ENCODE measurements at places on chromosomes 7 and 10.

GRCh38 chr7:142581341-142581740 lies 167.9 kb upstream of the PRSS1 start:
- no peaks in the 10 kb centered on the region for H3K27me3 ChIP-seq
- H3K4me3 ChIP-seq, result no peak overlapping the region
- H3K4me1 ChIP-seq, result peaks cover 18% of the 10 kb centered on the region

DNA sequence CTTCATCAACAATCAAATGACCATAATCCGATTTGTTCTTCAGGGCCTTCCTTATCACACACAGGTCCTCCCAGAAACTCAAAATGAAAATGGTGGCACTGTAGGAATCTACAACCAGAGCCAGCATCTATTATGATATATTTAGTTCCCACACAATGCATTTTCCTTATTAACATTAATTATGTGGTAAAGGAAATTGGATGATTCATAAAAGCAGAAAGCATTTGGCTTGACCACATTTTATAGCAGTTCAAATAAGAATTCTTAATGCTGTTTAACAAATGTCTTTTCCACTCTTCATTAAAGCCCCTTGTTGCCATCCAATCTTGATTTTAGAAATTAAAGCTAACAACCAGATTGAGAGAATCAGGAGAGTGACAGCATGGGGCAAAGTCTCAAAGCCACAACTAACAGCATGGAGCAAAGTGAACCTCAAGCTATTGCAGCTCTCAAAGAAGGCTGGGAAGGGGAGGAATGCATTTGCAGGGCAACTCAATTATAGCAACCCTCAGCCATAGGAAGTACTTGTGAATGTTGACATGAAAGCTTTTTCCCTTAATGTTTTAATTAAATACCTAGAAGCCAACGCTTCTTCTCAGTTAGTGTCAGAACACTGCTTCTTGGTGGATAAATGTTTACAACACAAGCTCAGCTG lies 549.1 kb downstream of the NXPH1 start:
- H3K36me3 ChIP-seq, result no peaks in the 10 kb centered on the region
- no peak overlapping the region for H3K27ac ChIP-seq
- no peaks in the 10 kb centered on the region for H3K4me1 ChIP-seq

DNA sequence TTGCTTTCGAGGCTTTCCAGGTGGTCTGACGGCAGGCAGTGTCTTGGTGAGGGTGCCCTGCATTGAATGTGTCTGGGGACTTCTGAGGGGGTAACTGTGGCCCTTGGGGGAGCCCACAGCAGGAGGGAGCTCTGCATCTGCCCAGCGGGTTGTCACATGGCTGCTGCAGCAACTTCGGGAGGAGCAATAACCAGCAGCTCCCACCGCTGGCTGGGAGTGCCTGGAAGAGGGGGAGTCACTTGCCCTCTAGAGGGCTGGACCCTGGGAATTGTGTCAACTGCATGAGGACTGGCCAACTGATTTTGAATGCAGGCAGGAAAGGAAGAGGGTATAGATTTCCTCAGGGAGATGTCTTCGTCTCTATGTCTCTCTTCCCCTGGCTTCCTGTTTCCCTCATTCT lies 26.4 kb downstream of the C10orf120 start:
- no peaks in the 10 kb centered on the region for H3K36me3 ChIP-seq
- H3K27me3 ChIP-seq, result peaks cover 8% of the 10 kb centered on the region
- H3K4me3 ChIP-seq, result no peak overlapping the region
- DNase-seq, result no peak

DNA sequence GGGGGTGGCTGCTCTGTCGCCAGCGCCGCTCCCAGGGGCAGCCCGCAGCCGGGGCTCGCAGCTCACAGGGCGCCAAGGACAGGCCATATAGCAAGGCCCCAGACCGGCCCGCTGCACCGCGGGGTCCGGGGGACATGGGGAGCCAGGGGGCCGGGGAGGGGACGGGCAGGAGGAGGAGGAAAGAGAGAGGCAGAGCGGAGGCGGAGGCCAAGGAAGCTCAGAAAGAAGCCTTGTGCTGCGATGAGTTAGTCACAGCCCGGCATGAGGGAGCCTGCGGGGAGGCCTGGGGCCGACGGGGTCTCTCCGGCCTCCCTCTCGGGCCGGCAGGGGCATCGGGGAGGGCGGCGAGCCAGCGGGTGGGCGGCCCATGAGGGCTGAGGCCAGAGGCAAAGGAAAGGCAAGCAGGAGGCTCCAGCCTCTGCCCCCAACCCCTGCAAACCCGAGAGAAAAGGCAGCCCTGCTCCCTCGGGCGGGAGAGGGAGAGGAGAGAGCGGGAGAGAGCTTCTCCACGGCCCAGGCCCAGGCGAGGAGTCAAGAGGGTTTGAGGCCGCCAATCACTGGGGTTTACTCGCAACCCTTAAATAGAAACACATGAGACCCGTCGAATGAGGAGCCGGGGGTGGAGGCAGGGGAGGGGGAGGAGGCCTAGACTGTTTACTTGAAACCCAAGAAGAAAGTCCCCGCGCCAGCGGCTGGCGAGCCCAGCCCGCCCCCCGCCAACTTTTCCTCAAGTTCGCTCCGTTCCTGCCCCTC lies 167.9 kb downstream of the NEURL1 start:
- peaks cover 18% of the 10 kb centered on the region for H3K4me1 ChIP-seq
- no peaks in the 10 kb centered on the region for H3K27me3 ChIP-seq
- DNase-seq, result no peak
- peak overlapping the region; percentile 93 for H3K4me3 ChIP-seq
- peaks cover 22% of the 10 kb centered on the region for H3K36me3 ChIP-seq
- peak overlapping the region; percentile 62 for H3K27ac ChIP-seq

GRCh38 chr10:88730864-88731263 lies 24.8 kb downstream of the LIPK start:
- H3K27me3 ChIP-seq, result no peaks in the 10 kb centered on the region
- H3K27ac ChIP-seq, result no peak overlapping the region
- H3K36me3 ChIP-seq, result no peaks in the 10 kb centered on the region
- no peak overlapping the region for H3K4me3 ChIP-seq
- DNase-seq, result no peak

DNA sequence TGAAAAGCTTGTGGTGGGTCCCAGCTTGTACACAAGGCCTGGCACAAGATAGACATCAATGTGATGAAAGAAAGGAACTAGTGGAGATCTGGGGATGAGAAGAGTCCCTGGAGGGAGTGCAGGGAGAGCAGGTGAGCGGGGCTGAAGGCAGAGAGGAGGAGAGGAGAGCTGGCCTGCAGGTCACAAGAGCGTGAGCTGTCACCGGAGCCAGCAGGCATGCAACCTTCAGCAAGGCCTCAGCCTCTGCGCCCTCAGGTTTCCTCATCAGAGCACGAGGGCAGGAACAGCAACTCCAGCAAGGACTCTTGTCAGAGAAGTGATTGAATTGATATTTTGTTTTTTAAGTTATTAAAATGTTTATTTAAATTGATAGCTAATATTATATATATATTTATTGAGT lies 188.6 kb downstream of the CXCL12 start:
- DNase-seq, result no peak
- no peaks in the 10 kb centered on the region for H3K4me1 ChIP-seq
- H3K27ac ChIP-seq, result no peak overlapping the region
- H3K27me3 ChIP-seq, result no peaks in the 10 kb centered on the region
- H3K36me3 ChIP-seq, result no peaks in the 10 kb centered on the region
- no peak overlapping the region for H3K4me3 ChIP-seq

GRCh38 chr10:44466236-44466635 lies 81.3 kb upstream of the CXCL12 start:
- H3K4me1 ChIP-seq, result no peaks in the 10 kb centered on the region
- no peak for DNase-seq
- H3K27me3 ChIP-seq, result peaks cover 9% of the 10 kb centered on the region
- H3K4me3 ChIP-seq, result no peak overlapping the region

- no peaks in the 10 kb centered on the region for H3K4me1 ChIP-seq
Measured at GRCh38 chr7:137146012-137146455, 197.5 kb downstream of the PTN start.

DNA sequence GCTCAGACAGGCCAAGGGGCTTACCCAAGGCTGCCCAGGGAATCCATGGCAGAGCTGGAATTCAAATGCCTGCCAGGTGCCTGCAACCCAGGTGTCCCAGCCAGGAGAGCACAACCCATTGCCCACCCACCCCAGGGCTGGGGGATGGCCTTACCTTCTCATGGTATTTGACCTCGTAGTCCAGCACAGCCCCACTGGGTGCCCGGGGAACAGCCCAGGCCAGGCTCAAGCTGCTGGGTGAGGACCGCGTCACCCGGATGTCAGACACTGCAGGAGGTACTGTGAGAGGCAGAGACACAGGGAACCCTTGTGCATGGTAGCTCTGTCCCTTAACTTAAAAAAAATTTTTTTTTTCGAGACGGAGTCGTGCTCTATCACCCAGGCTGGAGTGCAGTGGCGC lies 9.0 kb downstream of the EPHB4 start:
- H3K27ac ChIP-seq, result no peak overlapping the region
- H3K4me3 ChIP-seq, result no peak overlapping the region
- no peaks in the 10 kb centered on the region for H3K36me3 ChIP-seq
- DNase-seq, result no peak

GRCh38 chr10:79196470-79197461 lies 128.0 kb downstream of the ZMIZ1 start:
- no peak overlapping the region for H3K27ac ChIP-seq
- peak; percentile 63 for DNase-seq
- H3K4me3 ChIP-seq, result no peak overlapping the region
- H3K36me3 ChIP-seq, result peaks cover 4% of the 10 kb centered on the region
- H3K27me3 ChIP-seq, result peaks cover 4% of the 10 kb centered on the region

DNA sequence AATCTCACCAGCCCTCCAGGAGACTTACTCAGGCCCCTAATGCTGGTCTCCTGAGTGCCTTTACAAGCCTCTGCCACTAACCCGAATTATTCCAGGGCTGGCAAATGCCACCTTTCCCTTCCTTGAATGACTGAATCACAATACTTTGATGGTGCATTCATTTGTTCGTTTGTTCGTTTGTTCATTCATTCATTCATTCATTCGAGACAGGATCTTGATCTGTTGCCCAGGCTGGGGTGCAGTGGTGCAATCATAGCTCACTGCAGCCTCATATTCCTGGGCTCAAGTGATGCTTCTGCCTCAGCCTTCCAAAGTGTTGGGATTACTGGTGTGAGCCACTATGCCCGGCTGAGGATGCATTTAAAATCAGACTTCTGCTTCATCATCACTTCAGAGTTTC lies 6.0 kb downstream of the ZNF12 start:
- peaks cover 48% of the 10 kb centered on the region for H3K36me3 ChIP-seq
- H3K27me3 ChIP-seq, result no peaks in the 10 kb centered on the region
- peaks cover 49% of the 10 kb centered on the region for H3K4me1 ChIP-seq
- no peak overlapping the region for H3K27ac ChIP-seq

GRCh38 chr10:19977097-19977521 lies 160.9 kb downstream of the PLXDC2 start:
- H3K4me3 ChIP-seq, result no peak overlapping the region
- no peaks in the 10 kb centered on the region for H3K27me3 ChIP-seq
- no peak for DNase-seq
- no peaks in the 10 kb centered on the region for H3K4me1 ChIP-seq
- H3K36me3 ChIP-seq, result no peaks in the 10 kb centered on the region
- H3K27ac ChIP-seq, result no peak overlapping the region

DNA sequence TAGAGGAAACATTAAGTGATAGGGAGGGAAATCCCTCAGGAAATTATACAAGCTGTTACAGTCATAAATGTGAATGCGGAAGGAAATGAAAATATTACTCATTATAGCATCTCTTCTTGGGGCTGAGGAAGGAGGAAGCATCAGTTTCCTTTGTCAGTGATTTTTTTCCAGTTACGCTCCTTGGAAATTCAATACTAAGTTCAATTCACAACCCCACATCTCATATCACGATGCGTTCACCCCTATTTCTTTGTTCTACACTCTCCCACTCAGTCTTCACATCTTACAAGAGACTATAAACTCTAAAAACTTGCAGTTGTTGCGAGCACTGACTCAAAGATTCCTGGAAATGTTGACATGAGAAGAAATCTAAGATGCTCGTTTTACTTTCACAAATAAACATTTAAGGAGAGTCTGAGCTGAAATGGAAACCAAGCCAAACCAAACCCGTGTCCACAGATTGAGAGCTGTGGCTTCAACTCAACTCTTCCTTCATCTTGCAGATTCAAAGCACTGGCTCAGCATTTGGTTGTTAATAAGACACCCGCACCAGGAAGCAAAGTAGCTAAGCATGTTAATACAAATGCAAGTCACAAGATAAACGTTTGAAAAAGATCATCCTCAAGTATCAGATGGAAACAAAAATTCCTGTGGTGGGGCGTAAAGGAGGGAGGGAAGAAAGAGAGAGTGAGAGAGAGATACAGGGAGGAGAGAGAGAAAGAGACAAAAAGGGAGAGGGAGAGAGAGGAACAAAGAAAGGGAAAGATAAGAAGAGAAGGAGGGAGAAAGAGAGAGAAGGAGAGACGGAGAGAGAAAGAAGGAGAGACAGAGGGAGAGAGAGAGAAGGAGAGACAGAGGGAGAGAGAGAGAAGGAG lies 150.0 kb upstream of the RSU1 start:
- H3K4me1 ChIP-seq, result no peaks in the 10 kb centered on the region
- no peak overlapping the region for H3K4me3 ChIP-seq
- H3K27me3 ChIP-seq, result peaks cover 6% of the 10 kb centered on the region
- no peak overlapping the region for H3K27ac ChIP-seq

DNA sequence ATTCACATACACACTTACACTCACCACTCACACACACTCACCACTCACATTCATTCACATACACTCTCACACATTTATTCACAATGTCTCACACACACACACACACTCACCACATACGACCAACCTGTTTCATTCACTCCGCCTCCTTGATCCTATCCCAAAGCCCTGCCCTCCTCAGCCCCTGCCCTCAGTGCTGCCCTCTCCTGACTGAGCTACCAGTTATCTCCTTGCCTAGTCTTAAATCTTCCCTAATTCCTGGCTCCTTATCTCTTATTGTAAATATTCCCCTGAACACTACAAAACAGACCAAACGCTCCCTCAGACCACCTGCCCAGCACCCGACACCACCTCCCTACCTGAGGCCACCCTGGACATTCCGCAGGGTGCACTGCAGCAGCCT lies 26.1 kb upstream of the C10orf120 start:
- no peak overlapping the region for H3K4me3 ChIP-seq
- H3K27ac ChIP-seq, result no peak overlapping the region
- no peaks in the 10 kb centered on the region for H3K36me3 ChIP-seq
- H3K27me3 ChIP-seq, result no peaks in the 10 kb centered on the region

Measured in stimulated activated naive B cell treated with anti-CD40 and anti-IgM and Interleukin-4, amounts not matched to agents 10 μg/mL and 1 μg/mL and 100 μg/mL, for 72 hours (primary cell).